ENCODE measurements at places on chromosomes 1 and 21. TPM values are rescaled to one million over a fixed set of nuclear protein-coding genes. Genes with fewer than 3 reads are reported as not detected.

The WDR64 gene
- not detected for total RNA-seq

DNA sequence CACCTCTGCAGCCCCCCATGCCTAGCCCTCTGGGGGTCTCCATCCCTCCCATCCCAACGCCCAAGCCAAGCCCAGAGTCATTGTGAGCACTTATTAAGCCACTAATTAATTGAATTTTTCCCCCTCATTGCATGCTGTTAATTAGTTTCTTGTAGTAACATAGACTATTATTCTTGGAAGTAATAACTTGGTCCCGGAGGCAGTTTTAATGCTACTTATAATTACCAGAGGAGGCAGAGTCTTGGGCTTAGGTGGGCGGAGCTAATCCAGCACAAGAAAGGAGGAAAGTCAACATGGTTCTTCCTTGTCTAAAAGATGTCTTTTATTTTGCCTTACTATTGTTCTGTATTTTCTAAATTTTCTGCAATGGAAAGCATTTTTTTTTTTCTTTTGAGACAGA, 27.7 kb downstream of the FBXO2 start:
- no peak overlapping the region for H3K27ac ChIP-seq
- DNase-seq = no peak
- H3K4me1 ChIP-seq = no peaks in the 10 kb centered on the region
- H3K4me3 ChIP-seq = no peak overlapping the region
- H3K27me3 ChIP-seq = peaks cover 35% of the 10 kb centered on the region
- no peaks in the 10 kb centered on the region for H3K36me3 ChIP-seq

- peak overlapping the region; percentile 57 for H3K27ac ChIP-seq
- peaks cover 31% of the 10 kb centered on the region for H3K36me3 ChIP-seq
- no peak for DNase-seq
- H3K27me3 ChIP-seq = peaks cover 2% of the 10 kb centered on the region
- no peak overlapping the region for H3K4me3 ChIP-seq
- peaks cover 46% of the 10 kb centered on the region for H3K4me1 ChIP-seq
Measured at GRCh38 chr21:39651206-39651605, 38.5 kb downstream of the B3GALT5 start.

DNA sequence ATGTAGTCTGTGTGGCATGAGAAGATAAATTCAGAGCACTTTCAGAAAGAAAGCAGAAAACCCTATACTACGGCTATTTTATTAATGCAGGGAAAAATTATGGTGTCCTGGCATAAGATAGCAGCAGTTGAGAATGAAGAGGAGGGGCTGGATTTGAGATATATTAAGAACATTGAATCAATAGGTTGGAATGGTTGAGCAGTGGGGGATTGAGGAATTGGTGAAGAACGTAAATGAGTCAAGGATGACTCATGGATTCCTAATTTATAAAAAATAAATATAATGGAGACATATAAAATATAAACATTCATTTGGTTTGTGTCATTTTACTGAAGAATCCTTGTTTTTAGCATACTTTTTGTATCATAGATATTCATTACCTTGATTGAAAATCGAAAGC, 234.3 kb upstream of the ADAMTS5 start:
- H3K36me3 ChIP-seq = 0 out of 2 replicates have a peak, but pooled peaks cover 5% of the 10 kb centered on the region
- no peaks in the 10 kb centered on the region for H3K27me3 ChIP-seq

GRCh38 chr1:42822800-42823392, 5.7 kb upstream of the SVBP start:
- peaks cover 45% of the 10 kb centered on the region for H3K4me1 ChIP-seq
- H3K27me3 ChIP-seq = no peaks in the 10 kb centered on the region
- peak; percentile 62 for DNase-seq

DNA sequence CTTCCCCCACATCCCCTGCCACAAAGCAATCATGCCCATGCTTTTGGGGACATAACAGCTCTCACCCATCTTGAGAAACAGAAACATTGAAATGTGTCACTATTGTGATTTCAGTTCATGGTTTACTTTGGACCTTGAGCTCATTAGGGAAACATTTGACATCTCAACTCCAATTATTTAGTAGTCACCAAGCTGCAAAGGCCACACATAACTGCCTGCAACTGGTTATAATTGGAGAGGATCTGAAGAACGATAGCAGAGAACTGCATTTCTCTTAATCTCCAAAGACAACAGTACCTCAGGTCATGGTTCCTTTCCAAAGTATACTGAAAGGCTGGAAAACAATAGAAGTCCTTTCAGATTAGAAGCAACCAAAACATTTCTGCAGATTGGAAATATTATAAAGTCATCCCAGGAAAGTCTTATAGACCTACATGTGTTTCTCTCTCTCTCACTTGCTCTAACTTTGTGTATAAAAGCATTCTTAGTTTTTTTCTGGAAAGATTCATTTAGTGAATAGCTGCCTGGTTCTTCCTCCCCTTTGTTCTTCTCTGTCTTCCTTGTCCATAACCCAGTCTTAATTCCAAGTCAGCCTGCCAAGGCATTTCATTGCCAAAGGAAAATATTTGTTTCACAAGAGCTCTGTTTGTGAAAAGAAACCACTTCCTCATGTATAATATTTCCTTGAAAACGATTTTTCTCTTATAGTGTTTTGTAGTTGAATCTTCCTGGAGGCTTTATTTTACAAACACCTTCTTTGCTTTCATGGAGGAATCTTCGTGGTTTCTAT, 426.8 kb downstream of the ADGRL2 start:
- H3K27me3 ChIP-seq = no peaks in the 10 kb centered on the region
- no peaks in the 10 kb centered on the region for H3K4me1 ChIP-seq
- no peak overlapping the region for H3K4me3 ChIP-seq
- no peak for DNase-seq
- no peaks in the 10 kb centered on the region for H3K36me3 ChIP-seq
- H3K27ac ChIP-seq = no peak overlapping the region

Measured in HFFc6 (cell line).